ENCODE measurements at places on chromosomes 3 and 15. TPM values are rescaled to one million over a fixed set of nuclear protein-coding genes. Genes with fewer than 3 reads are reported as not detected.

ZNF502 gene
- total RNA-seq = 6.0 TPM

KIF15 gene
- 0.72 TPM for total RNA-seq

FRMD4B gene
- total RNA-seq = 50.5 TPM

TTLL13 gene
- total RNA-seq = 0.54 TPM

TMCO5A gene
- not detected for total RNA-seq

UBE2Q2 gene
- total RNA-seq = 31.6 TPM

DNA sequence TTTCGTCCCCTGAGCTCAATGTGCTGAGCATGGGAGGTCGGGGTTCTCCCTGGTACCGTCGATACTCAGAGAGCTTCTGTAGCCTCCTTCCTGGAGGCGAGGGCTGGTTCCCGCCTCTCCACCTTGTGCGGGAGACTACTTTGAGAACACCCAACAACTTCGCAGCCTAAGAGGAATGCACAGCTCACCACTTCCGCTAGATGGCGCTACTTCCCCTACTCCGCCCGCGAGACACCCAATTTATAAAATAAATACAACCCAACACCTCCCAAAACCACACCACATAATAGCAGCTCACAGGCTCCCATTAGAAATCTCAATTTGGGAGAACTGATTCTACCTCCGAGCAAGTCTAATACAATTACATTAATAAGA is 1.2 kb downstream of the RGMA start:
- H3K4me1 ChIP-seq = no peaks in the 10 kb centered on the region
- no peak overlapping the region for H3K27ac ChIP-seq
- DNase-seq = peak; percentile 92
- no peaks in the 10 kb centered on the region for H3K36me3 ChIP-seq
- no peaks in the 10 kb centered on the region for H3K27me3 ChIP-seq
- H3K4me3 ChIP-seq = peak overlapping the region; percentile 22

GRCh38 chr3:128794067-128794768 is 68.2 kb downstream of the RAB7A start:
- H3K36me3 ChIP-seq = peaks cover 22% of the 10 kb centered on the region
- no peak overlapping the region for H3K4me3 ChIP-seq
- DNase-seq = no peak
- no peaks in the 10 kb centered on the region for H3K27me3 ChIP-seq
- H3K4me1 ChIP-seq = peaks cover 2% of the 10 kb centered on the region

DNA sequence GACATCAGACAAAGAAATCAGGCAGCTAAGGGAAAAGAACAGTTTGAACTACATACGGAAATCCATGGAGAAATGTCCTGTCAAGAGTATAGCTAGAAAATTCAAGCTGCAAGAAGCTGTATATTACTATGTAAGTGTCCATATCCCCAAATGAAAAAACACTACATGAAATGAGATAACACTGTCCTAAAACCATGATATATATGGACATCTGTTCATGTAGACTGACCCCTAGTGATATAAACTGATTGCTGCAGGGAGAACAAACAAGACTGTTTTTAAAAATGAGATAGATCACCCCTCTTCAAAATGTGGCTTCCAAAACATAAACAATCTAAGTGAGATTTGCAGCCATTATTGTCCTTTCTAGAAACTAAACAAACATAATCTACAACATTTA is 985.6 kb downstream of the EPHA3 start:
- H3K27ac ChIP-seq = no peak overlapping the region
- peak; percentile 22 for DNase-seq
- no peak overlapping the region for H3K4me3 ChIP-seq

- H3K36me3 ChIP-seq = no peaks in the 10 kb centered on the region
- H3K4me1 ChIP-seq = no peaks in the 10 kb centered on the region
- H3K4me3 ChIP-seq = no peak overlapping the region
Observed at GRCh38 chr3:140898340-140899180, 43.1 kb upstream of the SLC25A36 start.

DNA sequence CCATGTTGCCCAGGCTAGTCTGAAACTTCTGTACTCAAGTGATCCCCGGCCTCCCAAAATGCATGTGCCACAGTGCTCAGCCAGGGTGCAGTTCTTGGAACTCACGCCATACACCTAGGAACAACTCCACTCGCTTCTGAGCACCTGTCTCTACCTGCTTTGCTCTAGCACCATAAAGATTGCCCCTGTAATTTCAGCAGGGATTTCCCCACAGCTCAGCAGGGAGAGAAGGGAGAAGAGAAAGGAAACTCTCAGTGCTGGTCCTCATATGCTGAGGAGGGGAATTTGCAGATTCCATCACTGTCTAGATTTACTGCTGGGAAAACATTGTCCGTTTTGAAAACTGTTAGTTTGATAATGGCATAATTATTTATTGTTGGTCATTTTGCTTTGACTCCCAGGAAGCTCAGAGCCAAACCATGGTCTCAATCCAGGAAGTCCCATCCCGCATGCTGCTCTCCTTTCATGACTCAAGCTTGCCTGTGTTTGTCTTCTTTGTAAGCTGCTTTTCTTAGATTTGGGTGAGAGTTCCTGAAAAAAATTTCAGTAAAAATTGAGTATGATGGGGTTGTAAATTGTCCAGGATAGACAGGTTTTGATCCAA is 24.2 kb downstream of the TRIM71 start:
- peaks cover 2% of the 10 kb centered on the region for H3K27me3 ChIP-seq
- DNase-seq = no peak
- H3K36me3 ChIP-seq = no peaks in the 10 kb centered on the region
- no peak overlapping the region for H3K27ac ChIP-seq
- no peak overlapping the region for H3K4me3 ChIP-seq
- no peaks in the 10 kb centered on the region for H3K4me1 ChIP-seq

- H3K4me3 ChIP-seq = no peak overlapping the region
- no peaks in the 10 kb centered on the region for H3K36me3 ChIP-seq
- no peaks in the 10 kb centered on the region for H3K27me3 ChIP-seq
- peaks cover 4% of the 10 kb centered on the region for H3K4me1 ChIP-seq
- peak; percentile 83 for DNase-seq
- H3K27ac ChIP-seq = peak overlapping the region; percentile 92
Observed at GRCh38 chr3:129608087-129608935, 1.8 kb upstream of the PLXND1 start.

DNA sequence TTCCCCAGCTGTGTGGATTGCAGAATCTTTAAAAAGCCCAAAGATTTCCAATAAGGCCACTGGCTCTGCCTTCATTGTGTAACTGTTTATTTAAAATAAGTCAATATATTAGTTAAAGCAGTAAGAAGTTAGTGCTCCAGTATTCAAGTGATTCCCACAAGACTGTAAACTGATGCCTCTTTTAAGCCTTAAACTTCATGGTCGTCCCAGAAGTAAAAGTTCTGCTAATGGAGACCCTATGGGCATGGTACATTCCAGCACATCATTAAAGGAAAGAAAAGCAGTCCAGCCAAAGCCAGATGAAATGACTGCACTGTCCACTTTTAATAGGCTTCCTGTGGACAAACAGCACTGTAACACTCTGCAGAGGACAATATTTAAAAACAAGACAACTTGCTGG is 512.6 kb downstream of the MECOM start:
- no peak overlapping the region for H3K4me3 ChIP-seq
- peak overlapping the region; percentile 52 for H3K27ac ChIP-seq
- H3K27me3 ChIP-seq = peaks cover 14% of the 10 kb centered on the region
- peaks cover 4% of the 10 kb centered on the region for H3K4me1 ChIP-seq
- H3K36me3 ChIP-seq = no peaks in the 10 kb centered on the region

DNA sequence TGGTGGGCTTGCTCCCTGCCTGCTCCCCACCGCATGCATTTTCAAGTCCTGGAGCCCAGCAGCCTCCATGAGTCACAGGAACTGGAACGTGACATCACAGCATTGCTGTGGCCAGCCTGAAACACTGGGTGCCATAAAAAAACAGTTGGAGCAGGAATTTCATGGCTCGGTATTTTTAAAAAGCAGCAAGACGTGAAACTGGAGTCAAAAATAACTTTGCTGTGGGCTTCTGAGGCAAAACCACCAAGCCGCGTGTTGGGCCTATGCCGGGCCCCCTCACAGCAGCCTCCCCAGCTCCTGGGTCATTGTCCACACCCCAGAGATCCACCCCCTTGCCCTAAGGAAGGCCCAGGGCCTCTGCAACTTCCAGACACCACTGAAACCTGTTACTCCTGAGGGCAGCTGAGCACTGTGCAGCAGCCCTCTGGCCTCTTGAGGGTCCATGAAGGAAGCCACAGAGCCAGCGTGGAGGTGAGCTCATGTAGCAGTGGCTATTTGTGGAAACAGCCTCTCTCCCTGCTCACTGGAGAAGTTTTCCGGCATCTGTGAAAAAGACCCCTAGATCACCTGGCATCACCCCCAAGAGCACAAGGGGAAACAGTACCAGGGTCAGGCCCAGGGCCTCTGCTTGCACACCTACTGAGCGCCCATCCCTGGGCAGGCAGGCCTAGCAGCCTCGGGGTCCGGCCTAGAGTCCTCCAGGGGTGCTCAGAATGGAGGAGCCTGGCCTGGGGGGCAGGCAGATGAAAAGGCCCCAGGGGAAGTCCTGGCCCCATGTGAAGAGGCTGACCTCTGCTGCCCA is 34.0 kb upstream of the DUSP7 start:
- no peak for DNase-seq
- H3K36me3 ChIP-seq = no peaks in the 10 kb centered on the region
- no peak overlapping the region for H3K4me3 ChIP-seq
- H3K27me3 ChIP-seq = no peaks in the 10 kb centered on the region

DNA sequence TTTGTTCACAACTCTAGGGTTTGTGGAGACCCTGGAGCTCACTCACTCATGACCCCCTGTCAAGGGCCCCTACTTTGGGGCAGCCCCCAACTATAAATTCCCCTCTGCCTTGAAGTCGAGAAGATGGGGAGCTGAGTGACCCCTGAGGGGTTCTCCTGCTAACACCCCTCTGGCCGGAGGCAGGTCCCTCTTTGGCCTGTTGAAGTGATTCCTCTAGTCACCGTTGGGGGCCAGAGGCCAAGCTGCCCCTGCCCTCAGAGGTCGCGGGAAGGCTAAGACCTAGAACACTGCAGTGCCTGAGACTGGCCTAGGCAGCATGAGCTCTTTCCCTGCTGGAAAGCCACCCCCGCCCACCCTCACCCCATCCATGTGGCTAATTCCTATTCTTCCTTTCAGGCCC is 15.4 kb upstream of the SKOR1 start:
- no peak overlapping the region for H3K4me3 ChIP-seq
- no peaks in the 10 kb centered on the region for H3K27me3 ChIP-seq
- no peaks in the 10 kb centered on the region for H3K4me1 ChIP-seq
- no peaks in the 10 kb centered on the region for H3K36me3 ChIP-seq

DNA sequence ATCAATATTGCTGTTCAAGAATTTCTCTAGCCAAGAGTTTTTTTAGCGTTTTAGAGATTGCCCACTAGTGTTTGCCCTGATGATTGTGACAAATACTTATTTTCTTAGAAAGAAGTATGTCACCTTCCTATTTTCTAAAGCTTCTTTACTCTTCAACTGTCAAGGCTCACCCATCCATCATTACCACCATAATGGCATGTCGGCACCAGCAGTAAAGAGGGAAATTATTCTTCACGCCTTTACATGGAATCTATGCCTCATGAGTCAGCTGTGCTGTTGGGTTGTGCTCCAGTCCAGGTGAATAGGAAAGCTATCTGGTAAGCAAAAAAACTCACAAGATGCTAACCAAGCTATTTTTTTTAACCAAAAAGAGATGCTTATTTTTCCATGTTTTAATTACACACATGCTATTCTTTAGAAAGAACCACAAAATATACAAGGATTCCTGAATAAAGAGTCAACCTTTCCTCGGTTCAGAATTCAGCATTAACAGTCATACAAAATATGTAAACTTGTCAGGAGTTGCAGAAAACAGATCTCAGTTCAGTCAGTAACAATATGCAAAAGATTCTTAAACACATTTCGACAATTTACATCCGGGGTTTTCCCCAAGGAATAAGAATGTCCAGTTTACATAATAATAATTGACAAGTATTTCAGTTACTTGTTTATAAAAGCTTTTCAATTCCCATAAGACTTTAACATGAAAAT is 128.0 kb downstream of the ATP8B4 start:
- H3K27ac ChIP-seq = no peak overlapping the region
- H3K4me3 ChIP-seq = no peak overlapping the region
- no peak for DNase-seq
- no peaks in the 10 kb centered on the region for H3K36me3 ChIP-seq
- no peaks in the 10 kb centered on the region for H3K27me3 ChIP-seq
- H3K4me1 ChIP-seq = no peaks in the 10 kb centered on the region

DNA sequence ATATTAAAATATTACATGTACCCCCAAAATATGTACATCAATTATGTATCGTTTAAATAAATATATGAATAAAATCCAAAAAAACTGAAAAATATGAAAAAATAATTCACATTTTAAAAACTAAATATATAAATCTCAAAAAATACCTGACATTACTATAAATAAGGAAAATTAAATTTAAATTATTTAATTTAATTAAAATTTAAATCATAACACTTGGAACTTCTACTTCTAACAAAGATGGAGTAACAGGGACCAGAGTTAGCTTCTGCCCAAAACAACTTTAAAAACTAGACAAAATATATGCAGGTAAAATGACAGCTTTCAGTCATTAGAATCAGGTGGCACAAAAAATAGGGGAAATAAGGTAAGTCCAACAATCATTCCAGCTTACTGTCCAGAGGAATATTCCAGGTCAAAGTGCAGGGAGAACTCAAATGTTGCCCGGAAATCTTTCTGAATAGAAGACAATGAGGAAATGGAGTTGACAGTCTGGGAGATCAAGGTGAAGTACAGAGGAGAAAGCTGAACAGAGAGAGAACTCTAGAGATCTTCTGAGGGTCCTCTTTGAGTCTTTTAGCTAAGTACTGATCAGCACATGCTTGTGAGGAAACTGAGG is 207.7 kb upstream of the ATP11B start:
- DNase-seq = no peak
- H3K36me3 ChIP-seq = no peaks in the 10 kb centered on the region
- H3K27me3 ChIP-seq = no peaks in the 10 kb centered on the region
- no peak overlapping the region for H3K27ac ChIP-seq

DNA sequence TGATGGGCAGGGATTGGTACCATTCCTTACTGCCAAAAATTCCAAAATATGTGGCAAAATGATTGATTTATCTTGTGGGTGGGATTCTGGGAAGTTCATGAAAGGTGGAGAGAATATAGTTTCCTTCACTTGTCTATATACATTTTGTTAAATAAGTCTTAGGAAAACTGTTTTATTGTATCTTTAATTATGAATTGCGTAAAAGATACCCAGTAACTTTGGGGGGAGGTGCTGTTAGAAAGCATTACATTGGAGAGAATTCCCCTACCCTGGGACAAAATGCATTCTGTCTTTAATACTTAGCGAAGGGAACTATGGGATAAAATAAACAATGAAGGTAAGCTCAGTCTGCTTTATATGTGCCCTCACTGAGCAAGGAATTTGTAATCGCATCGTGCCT is 4.6 kb downstream of the SETD5 start:
- no peak overlapping the region for H3K4me3 ChIP-seq
- no peaks in the 10 kb centered on the region for H3K36me3 ChIP-seq
- no peak for DNase-seq

- no peak overlapping the region for H3K27ac ChIP-seq
- no peaks in the 10 kb centered on the region for H3K36me3 ChIP-seq
- H3K27me3 ChIP-seq = no peaks in the 10 kb centered on the region
- H3K4me3 ChIP-seq = no peak overlapping the region
- no peaks in the 10 kb centered on the region for H3K4me1 ChIP-seq
- DNase-seq = no peak
Observed at GRCh38 chr3:67685499-67685898, 31.1 kb upstream of the SUCLG2 start.
